ENCODE measurements at places on chromosomes 5 and 9.
A peak's percentile ranks its signal among the peaks of the same experiment; 100 is the strongest.

- no peak for DNase-seq
Measured at GRCh38 chr9:4259489-4259888, 40.4 kb downstream of the GLIS3 start.

- no peak for DNase-seq
Measured at GRCh38 chr9:31084350-31084749, 1300.1 kb upstream of the ACO1 start.

DNA sequence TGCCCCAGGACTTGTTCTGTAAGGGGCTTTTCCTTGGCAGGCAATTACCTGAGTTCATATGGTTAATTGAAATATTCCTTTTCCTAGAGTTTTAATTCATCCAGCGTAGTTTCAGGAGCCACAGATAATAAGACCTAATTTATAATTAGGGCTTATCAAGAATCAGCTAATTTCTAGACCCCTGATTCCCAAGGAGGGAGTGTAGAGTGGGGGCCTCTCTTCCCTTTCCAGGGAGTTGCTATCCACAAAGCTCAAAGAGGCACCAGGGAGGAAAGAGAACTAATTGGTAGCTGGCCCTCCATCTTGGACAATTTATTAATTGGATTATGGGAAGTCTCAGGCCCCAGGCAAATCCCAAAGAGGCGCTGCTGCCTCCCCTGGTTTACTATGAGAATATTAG, 75.8 kb upstream of the ZNF618 start:
- no peak for DNase-seq

GRCh38 chr9:35054185-35054835, 18.1 kb downstream of the VCP start:
- DNase-seq = no peak

- peak; percentile 60 for DNase-seq
Measured at GRCh38 chr5:139389701-139390638, at the start of gene MZB1. MZB1 (minus strand) TSS chr5:139389913; CDS start chr5:139389856, 57 bp downstream.

DNA sequence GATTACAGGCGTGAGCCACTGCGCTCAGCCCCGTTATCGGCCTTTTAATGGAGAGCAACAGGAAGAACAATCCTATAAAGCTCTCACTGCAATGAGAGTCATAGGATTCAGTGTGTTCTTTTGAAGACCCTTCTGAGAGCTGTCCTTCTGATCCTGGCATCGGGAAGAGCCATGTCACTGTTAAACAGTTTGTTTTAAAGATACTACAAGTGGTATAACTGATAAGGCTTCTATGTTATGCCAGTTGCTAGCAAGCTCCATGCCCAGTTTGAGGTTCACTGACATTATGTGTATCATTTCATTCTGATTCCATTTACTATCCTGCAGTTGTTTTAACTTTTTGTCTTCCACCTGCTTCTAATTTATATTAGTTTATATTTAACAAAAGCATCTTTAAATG, 55.8 kb downstream of the GNAQ start:
- DNase-seq = no peak
